ENCODE measurements at places on chromosomes 16 and 17. TPM values are rescaled to one million over a fixed set of nuclear protein-coding genes. Genes with fewer than 3 reads are reported as not detected.

DNA sequence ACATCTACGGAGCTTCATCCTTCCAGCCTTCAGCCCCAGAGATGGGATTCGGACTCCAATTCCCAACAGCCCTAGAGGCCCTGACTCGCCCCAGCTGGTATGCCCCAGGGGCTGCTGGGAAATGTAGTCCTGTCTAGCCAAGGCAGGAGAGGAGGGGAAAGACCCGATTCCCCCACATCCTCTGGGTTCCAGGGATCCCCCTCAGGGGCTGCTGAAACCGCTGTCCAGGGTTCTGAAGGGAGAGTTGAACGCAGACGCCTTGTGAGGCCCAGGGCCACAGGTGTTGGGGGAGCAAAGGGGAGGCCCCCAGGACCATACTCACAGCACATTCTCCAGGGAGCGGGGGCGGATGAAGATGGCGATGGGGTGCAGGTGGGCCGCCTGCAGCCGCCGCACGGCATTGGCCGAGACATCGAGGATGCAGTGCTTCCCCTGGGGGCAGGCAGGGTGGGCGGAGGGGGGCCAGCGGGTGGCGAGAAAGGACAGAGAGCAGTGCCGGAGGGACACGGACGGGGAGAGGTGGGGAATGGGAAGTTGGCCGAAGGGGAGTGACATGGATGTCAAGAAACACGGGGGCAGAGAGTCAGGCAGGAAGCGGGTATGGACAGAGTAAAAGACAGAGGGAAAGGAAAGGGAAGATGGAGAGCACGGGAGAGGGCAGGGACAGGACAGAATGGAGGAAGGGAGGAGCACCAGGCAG, 12.6 kb upstream of the ASGR1 start:
- DNase-seq, result no peak

- no peak for DNase-seq
These were observed 3.9 kb upstream of the SGCA start for GRCh38 chr17:50161911-50162288.

GRCh38 chr17:71482625-71483024, 638.2 kb upstream of the SOX9 start:
- no peak for DNase-seq

- DNase-seq, result peak; percentile 87
These were observed 13.7 kb downstream of the MYO15B start for GRCh38 chr17:75601057-75601987.

GRCh38 chr17:70558821-70559220, 389.5 kb downstream of the KCNJ2 start:
- no peak for DNase-seq

DNA sequence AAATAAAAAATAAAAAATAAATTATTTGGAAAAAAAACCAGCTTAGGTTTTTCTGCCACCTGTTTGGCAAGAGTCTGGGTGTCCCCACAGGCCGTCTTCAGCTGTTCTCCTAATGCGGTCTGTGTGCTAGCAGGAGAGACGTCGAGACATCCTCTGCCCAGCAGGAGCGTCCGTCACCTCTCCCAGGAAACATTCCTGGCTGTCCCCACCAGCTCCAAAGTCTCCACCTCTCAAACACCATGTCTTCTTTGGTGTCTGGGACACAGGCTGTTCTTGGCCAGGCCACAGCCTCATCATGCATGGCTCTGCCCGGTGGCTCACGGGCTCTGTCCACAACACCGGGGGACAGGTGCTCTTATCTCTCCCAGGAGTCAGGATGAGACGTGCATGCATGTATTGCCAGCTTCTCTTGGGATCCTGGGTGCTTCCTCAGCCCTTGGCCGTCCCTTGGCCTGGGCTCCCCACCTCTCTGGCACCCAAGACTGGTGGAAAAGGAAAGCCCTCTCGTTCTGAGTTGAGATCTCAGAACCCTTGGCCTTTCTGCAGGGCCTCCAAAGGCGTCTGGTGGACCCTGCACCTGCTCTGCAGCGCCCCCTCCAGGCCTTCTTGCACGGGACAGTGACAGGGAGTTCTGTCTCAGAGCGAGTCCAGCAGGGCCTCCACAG, 84.9 kb upstream of the CBX4 start:
- peak; percentile 82 for DNase-seq

DNA sequence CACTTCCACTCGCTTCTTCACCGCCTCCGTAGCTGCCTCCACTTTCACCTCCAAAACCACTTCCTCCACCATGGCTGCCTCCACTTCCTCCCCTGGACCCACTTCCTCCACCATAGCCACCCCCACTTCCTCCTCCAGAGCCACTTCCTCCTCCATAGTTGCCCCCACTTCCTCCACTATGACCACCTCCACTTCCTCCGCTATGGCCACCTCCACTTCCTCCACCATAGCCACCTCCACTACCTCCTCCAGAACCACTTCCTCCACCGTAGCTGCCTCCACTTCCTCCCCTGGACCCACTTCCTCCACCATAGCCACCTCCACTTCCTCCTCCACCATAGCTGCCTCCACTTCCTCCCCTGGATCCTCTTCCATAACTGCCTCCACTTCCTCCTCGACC, 4.5 kb downstream of the KRT9 start:
- DNase-seq, result no peak

- no peak for DNase-seq
These were observed 49.7 kb downstream of the MYO1D start for GRCh38 chr17:32827227-32827626.

GRCh38 chr17:61770043-61770442, 93.3 kb downstream of the BRIP1 start:
- DNase-seq, result no peak

DNA sequence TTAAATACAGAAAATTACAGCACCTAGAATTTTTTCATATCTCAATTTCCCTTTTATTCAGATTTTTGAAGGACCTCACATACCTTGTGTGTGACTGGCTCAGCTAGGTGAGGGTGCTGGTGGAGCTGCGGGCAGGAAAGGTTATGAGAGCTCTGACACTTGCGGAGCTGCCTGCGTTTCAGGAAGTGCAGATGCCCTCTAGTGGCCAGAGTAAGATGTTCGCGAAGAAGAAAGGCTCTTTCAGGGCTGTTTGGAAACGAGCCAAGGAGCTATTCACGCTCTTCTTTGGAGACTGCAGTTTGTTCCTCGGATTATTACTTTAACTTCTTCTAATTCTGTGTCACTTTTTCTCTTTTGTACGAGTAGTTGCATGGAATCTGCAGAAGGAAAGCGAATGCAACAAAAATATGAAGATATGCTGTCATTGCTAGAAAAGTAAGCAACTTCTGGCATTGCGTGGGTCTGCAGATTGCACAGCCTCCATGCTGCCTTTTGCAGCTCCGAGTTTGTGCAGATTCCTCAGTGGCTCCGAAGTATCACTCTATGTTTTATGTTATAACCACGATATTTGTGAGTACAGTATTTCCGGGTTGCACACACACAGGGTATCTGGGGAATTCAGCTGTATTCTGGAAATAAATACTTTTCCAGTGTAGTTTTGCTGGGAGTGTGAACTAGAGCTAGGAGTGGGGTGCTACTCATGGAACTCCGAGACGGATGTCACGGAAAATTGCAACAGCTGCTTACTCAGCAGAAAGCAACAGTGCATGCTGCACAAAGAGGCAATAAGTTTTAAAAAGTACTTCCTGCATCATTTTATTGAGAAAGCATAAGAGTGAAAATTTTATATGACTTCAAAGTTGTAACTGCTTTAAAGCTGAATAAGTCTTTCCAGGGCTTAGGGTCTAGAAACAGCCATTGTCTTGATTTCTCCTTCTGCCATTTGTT, 46.3 kb downstream of the DNAH9 start:
- DNase-seq, result peak; percentile 71

GRCh38 chr16:65038100-65038499, 83.8 kb downstream of the CDH11 start:
- DNase-seq, result no peak

- DNase-seq, result no peak
These were observed 6.5 kb upstream of the KLHL36 start for GRCh38 chr16:84641643-84642358.

DNA sequence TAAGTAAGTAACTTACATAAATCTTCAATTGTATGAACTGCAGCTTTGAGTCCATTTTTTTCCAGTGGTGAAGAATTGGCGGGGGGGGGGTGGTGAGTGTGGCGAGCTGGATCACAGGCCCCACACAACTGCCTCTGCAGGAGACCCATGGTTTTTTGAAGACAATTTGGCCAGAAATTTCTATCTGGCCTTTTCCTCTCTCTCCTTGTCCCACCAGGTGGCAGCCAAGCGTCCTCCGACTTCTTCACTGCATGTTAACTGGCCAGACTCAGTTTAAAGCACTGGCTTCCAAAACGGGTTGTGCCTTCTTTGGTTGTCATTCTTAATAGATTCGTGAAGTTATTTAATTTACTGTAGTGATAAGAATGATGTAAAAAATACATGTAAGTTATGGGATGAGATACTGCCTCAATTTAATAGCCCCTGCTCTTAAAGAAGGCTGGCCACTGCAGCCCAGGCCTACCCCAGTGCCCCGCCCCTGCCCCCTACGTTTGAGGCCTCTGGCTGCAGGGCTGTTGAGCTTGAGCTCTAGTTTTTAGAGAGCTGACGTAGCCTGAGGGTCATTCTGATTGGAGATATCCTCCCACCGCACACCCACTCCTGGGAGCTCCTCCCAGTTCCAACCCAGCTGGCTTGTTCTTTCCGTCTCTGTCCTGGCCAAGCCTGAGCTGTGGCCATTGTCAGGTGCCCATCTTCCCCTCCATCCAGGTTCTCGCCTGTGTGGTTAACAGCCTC, 36.4 kb downstream of the AKAP1 start:
- DNase-seq, result no peak

GRCh38 chr16:58109330-58109729, 19.9 kb downstream of the CFAP20 start:
- no peak for DNase-seq

DNA sequence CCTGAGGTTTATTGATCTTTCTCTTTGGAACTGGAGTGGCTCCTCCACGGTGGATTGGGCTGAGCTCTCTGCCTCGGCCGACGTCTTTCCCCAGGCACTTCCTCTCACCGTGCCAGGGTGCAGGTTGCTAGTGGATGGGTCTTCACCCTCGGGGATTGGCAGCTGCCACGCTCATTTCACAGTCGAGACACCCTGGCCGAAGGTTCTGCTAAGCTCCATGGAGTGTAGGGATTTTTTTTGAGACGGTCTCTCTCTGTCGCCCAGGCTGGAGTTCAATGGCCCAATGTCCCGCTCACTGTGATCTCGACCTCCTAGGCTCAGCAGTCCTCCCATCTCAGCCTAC, 280.8 kb downstream of the SEC14L1 start:
- DNase-seq, result no peak

DNA sequence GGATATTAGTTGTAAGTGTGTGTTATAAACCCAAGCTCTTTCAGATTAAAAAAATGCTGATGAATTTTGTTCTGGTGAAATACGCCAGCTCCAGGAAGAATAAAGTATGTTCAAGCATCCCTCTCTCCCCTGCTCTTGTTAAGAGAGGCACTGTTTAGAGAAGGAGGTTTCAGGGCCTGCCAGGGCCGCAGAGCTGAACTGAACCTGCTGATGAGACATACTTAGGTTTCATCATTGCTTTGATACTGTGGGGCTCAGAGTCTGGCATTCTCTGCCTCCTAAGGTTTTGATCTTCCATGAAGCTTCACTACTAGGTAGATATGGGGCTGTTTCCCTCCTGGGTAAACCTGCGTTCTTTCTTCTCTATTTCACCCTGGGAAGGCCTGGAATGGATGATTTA, 175.3 kb upstream of the FAM20A start:
- no peak for DNase-seq

DNA sequence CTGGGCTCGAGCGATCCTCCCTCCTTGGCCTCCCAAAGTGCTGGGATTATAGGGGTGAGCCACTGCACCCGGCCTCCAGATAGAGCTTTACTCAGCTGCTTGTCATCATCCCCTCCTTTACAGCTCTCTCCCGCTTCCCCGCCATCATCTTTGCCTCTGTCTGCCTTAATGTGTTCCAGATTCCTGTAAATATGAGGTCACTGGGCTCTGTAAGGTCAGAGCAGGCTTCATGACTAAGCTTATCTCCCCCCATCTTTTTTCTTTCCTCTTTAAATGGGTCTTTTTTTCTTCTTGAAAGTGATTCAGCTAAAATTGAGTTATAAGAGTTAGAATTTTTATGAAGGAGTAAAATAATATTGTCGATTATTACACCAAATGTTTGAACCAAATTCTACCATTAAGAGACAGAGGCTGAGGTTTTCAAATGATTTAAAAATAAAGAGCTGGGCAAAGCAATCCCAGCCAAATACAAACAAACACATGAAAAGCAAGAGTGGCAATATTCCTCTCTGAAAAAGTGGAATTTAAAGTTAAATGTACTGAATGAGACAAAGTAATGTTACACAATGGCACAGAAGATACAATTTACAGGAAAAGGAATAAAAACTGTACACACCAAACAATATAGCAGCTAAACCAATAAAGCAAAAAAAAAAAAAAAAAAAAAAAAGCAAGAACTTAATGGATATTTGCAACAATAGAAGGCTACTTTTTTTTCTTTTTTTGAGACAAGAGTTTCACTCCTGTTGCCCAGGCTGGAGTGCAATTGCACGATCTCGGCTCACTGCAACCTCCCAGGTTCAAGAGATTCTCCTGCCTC, 62.1 kb downstream of the CRISPLD2 start:
- DNase-seq, result no peak

DNA sequence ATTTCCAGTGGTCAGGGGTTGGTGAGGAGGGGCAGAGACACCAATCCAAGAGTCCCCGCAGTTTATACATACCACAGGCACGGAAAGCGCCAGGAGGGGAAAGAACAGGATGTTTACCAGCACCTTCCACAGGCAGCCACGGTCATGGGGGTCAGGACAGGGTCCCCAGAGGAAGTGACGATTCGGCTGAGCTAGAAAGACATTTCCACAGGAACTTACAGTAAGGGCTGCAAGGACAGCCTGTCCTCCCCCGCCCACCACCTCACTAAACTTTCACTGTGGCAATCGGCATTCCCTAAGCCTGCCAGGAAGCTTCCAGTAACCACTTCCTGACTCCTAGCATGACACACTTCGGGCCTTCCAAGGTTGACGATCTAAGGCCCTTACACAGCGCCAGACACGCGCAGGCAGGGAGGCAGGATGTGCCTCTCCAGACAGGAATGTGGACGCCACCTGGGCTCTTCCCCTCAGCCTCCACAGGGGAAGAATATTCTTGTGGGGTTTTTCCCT, 1.2 kb upstream of the MT2A start:
- peak; percentile 67 for DNase-seq

- peak; percentile 66 for DNase-seq
These were observed 7.5 kb downstream of the EPOP start for GRCh38 chr17:38667099-38667786.

- DNase-seq, result no peak
These were observed 278.9 kb downstream of the SEC14L1 start for GRCh38 chr17:77419547-77420094.

GRCh38 chr17:47712330-47713023, 18.5 kb downstream of the TBKBP1 start:
- no peak for DNase-seq

KRT32 gene
- not detected for total RNA-seq

ACAP1 gene
- total RNA-seq, result 4.8 TPM

RBL2 gene
- total RNA-seq, result 27.7 TPM

MYH1 gene
- total RNA-seq, result 1.6 TPM

SYNGR3 gene
- not detected for total RNA-seq

IGFALS gene
- not detected for total RNA-seq

RAP1GAP2 gene
- total RNA-seq, result 23.0 TPM

MYBBP1A gene
- 45.3 TPM for total RNA-seq

CSH2 gene
- not detected for total RNA-seq

FNDC8 gene
- not detected for total RNA-seq

PPL gene
- 13.5 TPM for total RNA-seq

HSD11B2 gene
- total RNA-seq, result 667 TPM

C16orf46 gene
- not detected for total RNA-seq

C1QL1 gene
- total RNA-seq, result 6.8 TPM

TBC1D28 gene
- total RNA-seq, result not detected

SLC52A1 gene
- total RNA-seq, result 1.3 TPM

All from transverse colon (tissue), 4 donors.